ENCODE measurements at places on chromosomes 7 and 10.

DNA sequence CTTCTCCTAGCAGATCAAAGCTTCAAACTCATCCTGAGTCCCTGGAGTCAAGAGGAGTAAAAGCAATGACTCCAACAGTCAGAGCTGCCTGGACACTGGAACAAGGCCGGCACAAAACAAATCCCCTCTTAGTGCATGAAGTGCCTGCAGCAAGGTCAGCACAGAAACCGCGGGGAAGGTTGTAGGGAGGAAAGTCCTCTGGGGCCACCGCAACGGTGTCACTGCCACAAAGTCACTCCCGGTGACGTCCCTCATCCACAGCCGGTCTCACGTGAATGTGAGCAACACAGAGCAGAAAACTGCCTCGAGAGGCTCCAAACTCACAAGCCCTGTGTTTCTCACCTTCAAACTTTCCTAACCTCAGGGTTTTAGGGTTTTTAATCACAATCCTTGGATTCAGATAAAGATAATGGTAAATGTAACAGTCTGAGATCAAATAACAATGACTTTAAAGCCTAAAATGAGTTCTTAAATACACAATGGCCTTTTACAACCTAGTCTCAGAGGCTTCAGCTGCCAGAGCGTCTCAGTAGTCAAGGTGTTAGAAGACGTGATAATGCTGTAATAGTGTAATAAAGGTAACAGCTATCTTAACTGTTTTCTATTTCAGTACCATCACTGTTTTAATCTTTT is 274.3 kb downstream of the ZMYND11 start:
- DNase-seq: no peak

- no peak for DNase-seq
These were observed 257.1 kb downstream of the CDK14 start for GRCh38 chr7:90853205-90853604.

DNA sequence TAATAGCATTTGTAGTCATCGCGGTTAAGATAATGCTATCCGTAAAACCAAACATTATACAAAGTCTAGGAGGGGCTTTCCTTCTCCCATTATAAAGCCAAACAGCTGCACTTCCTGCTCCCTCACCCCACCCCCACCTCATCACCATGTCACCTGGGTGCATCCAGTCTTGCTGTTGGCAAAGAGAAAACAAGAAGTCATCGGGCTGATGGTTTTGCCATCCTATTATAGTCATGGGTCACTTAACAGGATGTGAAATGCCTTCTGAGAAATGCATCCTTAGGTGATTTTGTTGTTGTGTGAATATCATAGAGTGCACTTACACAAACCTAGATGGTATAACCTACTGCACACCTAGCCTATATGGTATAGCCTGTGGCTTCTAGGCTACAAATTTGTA is 157.0 kb downstream of the BMPER start:
- DNase-seq: no peak

DNA sequence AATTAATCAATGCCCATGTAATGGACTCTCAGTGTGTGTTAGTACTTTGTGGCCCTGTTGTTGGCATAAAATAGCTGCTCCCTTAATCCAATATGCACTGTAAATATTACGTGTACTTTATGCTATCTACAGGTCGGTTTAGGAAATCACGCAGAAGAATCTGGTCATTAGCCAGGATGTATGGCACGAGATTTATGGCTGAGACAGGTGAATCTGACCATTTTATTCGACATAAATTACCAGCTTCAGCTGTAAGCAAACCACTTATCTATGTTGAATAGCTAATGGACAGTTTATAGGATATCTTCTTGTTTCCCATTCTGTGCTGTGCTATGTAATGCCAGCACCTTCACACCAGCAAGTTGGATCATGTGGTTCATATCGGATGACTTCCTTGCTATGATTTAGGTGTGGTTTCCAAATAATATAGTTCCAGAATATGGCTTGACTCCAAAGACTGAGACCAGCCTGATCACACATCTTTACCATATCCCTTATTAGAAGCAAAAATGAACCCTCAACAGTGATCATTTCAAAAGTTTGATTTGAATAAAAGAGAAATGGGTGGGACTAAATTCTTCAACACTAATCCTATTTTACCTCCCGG is 301.4 kb downstream of the AHR start:
- no peak for DNase-seq

DNA sequence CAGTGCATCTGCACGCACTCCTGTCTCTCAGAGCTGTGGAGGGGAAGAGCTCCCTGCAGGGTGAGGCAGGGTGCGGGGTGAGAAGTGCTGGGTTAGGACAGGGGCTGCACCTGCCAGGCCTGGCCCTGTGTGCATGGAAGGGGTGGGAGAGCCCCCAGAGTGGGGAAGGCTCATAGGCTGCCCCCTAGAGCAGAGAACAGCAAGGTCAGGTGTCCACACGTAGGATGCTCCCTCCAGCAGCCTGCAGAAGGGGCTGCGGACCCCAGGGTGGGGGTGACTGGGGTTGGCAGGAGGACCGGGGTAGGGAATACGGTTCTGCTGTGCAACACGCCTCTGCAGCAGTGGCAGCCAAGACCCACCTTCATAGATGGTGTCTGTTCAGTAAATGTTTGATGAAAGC is 208.6 kb downstream of the PTPRN2 start:
- no peak for DNase-seq

- DNase-seq: no peak
These were observed 6.0 kb upstream of the MUC12 start for GRCh38 chr7:100963386-100963785.

DNA sequence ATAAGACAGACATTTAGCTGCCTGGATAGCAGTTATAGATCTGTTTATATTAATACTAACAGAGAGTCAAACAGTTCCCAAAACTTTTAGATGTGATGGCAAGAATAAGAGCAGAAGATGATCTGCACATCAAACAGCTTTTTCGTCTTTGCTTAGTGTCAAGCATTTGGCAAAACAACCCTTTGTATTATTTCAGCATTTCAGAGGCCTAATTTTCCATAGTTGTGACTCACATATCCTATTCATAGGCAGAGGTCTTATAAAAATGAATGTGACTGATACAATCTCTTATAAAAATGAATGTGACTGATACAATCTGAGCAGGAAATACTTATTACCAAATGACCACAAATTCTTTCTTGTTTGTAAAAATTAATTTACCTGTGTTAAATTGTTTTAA is 71.2 kb downstream of the LRRTM3 start:
- no peak for DNase-seq

DNA sequence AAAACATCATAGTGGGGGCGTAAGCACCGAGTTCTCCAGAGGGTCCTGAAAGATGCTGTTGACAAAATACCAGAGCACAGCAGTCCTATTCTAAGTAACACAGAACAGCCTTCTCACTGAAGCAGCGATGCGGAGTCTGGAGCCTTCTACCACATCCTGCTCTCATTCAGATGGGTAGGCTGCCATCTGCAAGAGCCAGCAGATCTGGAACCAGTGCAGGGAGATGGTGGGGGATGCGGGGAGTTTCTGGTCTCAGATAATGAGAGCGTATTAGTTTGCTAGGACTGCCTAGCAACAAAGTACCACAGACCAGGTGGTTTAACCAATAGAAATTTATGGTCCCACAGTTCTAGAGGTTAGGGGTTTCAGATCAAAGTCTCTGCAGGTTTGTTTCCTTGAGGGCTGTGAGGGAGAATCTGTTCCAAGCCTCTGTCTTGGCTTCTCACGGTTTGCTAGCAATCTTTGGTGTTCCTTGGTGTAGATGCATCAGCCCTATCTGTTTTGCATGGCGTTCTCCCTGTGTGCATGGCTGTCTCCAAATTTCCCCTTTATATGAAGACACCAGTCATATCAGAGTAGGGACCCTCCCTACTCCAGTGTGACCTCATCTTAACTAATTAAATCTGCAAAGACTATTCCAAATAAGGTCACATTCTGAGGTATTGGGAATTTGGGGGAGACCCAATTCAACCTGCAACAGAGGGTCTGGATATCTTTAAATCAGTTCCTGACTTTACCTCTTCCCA is 52.0 kb upstream of the STEAP1B start:
- DNase-seq: no peak

DNA sequence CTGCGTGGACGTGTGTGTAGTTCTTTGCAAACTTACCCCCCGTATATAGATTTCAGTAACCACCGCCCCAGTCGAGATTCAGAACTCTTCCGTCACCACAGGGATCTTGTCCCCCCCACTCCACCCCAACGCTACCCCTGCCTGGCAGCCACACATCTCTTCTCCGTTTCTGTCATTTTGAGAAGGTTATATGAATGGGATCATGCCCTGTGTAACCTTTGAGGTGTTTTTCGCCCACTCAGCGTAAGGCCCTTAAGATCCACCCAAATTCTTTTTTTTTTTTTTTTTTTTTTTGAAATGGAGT is 83.4 kb downstream of the ELFN1 start:
- no peak for DNase-seq

DNA sequence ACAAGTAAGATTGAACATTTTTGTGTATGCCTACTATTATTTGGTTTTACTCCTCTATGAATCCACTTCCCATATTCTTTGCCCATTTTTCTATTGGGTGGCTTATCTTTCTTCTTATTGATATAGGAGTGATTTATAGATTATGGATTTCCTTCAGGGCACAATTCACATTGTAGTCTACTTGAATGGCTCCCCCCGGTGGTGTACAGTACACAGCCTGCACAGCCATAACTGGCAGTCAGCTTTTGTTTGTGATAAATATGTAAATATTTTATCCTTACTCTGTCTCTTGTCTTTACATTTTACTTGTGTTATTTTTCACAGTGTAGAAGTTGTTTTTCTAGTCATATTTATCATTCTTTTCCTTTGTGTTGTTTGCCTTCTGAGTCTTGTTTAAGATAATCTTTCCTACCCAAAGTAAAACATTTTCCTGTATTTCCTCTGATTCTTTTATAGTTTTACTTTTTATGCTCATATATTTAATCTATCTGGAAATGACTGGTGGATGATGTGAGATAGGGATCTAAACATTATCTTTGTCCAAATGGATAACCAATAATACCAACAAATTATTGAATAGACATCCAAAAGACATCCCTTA is 23.9 kb upstream of the CALD1 start:
- no peak for DNase-seq

DNA sequence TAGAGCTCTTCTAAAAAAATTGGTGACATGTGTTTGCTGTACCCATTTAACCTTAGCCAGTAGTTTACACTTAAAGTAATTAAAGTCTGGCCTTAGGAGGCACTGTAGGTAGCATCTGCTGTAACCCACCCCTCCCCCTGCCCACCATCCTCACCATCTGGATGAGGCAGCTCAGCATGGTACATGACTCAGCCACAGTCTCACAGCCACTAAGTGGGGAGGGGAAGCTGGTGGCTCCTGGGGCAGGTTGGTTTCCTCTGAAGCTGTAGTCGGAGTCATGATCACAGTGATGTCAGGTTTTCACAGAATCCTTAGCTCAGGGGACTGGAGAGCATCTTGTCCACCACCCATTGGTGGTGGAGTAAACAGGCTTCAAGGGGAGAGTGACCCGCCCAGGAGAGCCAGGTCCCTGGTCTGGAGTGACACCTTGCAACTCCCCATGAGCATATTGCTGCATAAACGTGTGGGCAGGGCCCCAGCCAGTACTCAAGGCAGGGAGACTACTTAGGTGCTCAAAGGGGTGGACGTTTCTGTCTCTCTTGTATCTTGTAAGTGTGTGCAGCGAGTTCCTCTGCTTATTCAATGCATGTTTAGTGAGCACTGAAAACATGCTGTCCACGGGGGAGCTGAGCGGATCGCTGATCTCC is 125.9 kb downstream of the GRK5 start:
- no peak for DNase-seq

- no peak for DNase-seq
These were observed 111.6 kb upstream of the HABP2 start for GRCh38 chr10:113441220-113441619.

All from CD4-positive, alpha-beta T cell treated with Interleukin-15 for 1 hour (primary cell).